ENCODE measurements at places on chromosomes 11 and 22.
A peak's percentile ranks its signal among the peaks of the same experiment; 100 is the strongest.

- no peak for DNase-seq
Measured at GRCh38 chr11:109864151-109864661, 229.0 kb upstream of the ZC3H12C start.

DNA sequence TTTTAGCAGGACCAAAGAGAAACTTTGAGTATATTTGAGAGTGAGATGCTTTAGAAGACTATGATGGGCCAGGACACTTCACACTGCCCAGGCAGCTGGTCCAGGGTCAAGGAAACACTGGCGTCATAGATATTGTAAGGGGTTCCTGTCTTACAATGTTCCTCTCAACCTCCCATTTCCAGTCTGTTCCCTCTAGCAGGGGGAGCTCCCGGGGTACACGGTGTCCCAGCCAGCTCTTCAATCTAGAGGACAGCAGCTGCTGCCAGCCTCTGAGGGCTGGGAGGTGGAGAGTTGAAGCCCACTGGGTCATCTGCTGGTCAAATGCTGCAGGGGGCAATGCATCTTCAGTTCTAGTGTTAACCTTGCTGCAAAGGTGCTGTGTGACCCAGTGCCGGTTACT lies 40.7 kb upstream of the TIMP3 start:
- no peak for DNase-seq

DNA sequence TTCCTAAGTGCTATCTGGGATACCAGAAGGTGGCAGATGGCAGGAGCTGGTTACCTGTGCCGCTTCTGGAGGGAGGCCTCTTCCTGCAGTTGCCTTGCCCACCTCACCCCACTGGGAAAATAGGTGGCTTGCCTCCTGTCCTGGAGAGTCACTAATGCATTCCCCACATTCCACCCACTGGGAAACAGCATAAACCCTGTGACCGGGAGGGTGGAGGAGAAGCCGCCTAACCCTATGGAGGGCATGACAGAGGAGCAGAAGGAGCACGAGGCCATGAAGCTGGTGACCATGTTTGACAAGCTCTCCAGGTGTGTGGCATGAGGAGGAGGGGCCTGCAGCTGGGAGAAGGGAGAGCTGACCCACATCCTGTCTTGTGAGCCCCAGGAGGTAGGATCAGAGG lies 5.6 kb downstream of the RIC8A start:
- no peak for DNase-seq

GRCh38 chr11:74570266-74571061 lies 21.9 kb upstream of the POLD3 start:
- no peak for DNase-seq

DNA sequence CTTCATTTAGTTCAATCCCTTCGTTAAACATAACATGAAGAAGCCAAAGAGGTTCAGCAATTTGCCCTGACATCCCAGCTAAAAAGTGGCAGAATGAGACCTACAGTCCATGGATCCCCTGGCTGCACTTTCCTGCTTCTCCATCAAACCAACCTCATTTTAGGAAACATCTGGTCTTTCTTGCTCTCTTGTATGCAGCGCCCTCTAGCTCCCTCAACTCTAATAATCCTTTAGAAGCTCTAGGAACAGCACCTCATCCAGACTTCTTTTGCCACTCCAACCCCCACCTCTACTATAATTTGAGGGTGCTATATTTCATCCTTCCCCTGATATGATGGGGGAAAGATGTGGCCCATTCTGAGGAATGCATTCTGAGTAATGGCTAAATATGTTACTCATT lies 7.4 kb downstream of the CNTF start:
- no peak for DNase-seq

DNA sequence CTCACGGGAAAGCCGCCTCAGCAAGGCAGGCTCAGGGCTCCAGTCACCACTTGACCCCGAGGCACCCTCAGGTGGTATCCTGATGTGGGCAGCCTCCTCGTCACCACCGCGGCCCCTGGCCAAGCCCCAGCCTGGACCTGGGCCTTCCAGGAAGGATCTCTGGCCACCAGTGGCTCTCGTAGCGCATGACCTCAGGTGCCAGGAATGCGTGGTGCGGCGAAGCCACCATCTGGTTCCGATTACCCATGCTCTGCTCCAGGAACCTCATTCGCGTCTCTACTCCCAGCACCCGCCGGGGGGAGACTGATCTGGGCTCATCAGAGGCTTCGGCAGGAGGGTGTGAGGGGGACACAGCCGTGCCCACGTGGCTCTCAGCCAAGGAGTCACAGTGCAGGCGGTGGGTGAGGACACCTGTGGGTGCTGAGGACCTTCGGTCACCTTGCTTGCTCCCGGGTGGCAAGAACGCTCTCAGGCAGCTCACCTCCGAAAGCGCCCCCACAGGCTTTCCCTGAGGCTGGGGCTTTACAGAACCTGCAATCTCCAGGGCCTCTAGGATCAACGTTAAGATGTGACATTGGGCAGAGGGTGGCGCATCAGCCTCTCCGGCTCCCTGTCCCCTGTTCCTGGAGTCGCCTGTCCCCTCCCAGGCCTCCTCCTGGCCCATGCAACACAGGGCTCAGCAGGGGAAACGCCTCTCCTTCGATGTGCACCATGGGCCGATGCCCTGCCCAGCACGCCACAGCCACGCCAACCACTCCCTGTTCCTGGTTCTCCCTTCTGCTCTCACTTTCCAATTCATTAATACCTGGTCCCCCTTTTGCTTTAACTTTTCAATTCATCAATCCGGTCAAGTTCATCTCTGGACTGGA lies 39.0 kb downstream of the TBX1 start:
- DNase-seq: no peak

- DNase-seq: no peak
Measured at GRCh38 chr22:47395481-47395880, 633.0 kb downstream of the TBC1D22A start.

DNA sequence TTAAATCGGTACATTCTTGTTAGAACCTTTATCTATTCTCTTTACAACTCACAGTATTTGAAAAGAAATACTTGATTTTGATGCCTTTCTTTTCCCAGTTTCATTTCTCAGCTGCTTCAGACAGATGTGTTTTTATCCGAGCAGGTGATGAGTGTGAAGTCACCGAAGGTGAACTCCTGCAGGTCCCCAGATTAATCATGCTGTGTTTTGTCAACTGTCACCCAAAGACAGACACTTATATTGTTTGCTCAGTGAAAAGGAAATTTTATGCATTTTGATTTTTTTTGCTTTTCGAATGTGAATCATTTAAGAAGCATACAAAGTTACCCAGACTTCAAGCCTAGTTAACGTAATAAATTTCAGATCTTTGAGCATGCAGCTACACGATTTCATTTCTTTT lies 7.8 kb upstream of the TMPRSS13 start:
- DNase-seq: no peak

DNA sequence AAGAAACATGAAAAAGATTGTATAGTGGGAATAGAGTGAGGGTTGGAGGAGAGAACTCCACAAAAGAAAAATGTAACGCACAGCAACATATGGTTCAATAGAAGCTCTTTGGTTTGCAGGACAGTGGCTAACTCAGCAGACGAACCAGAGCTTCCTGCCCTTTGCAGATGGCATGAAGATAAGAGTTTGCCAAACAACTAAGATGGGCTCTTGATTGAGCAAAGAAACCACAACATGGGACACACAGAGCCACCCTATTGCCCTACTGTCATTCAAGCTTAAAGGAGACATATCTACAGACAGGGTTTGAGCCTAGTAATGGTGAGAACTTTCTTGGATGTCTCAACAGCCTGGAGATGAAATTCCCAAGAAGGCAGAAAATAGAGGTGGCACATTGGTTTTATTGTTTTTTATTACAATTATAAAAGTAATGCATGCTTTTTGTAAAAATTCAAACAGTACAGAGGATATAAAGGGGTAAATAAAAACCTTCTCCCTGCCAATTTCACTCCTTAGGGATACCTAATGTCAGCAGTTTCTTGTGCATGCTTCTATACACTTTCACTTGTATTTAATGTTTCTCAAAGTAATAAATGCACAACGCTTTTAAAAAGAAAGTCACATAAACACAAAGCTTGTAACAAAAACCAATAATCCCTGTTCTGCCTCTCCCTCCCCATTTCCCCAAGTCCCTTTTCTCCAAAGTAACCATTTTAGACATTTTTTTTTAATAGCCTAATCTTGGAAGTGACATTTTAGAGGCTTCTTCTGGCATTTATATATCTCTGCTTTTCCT lies 63.7 kb downstream of the COPB1 start:
- no peak for DNase-seq

GRCh38 chr11:78798663-78799062 lies 224.0 kb upstream of the NARS2 start:
- peak; percentile 7 for DNase-seq

GRCh38 chr11:11182261-11182660 lies 170.8 kb downstream of the CSNK2A3 start:
- DNase-seq: no peak

- DNase-seq: no peak
Measured at GRCh38 chr11:93984196-93984567, 37.0 kb upstream of the HEPHL1 start.

DNA sequence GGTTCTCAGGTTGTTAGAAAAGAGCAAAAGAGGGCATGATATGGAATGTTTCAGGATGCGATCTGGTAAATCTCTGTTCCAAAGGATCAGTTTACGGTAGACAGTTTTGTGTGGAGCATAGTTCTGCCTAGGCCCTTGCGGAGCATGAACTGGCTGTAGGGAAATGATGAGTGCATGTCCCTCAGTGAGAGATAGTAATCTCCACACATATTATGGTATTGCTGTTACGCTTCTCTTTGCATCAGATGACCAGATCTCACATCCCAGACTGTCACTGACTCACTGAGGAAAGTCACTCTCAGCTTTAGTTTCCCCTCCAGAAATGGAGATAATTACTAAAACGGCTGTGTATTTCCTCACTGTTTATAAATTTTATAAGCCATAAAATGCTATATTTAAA lies 836.0 kb downstream of the JRKL start:
- DNase-seq: no peak

DNA sequence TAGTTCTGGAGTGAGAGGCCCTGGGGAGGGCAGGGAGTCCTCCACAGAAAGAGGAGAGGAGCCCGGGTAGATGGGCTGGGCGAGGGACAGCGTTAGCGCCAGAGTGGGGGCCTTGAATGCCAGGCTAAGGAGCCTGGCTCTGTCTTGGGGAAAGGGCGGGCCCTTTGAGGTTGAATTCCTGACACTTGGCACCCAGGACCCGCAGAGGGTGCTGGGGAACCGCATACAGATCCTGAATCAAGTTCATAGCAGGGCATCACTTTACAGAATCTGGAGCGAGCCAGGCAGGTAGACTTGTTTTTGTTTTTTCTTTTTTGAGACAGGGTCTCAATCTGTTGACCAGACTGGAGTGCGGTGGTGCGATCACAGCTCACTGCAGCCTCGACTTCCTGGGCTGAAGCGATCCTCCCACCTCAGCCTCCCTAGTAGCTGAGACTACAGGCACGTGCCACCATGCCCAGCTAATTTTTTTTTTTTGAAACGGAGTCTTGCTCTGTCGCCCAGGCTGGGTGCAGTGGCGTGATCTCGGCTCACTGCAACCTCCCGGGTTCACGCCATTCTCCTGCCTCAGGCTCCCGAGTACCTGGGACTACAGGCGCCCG lies 6.1 kb downstream of the CARNS1 start:
- DNase-seq: no peak

- DNase-seq: no peak
Measured at GRCh38 chr11:64093233-64094039, 57.7 kb downstream of the FLRT1 start.

GRCh38 chr11:95734009-95734572 lies 55.5 kb downstream of the FAM76B start:
- no peak for DNase-seq

GRCh38 chr11:2382936-2383851 lies 6.1 kb downstream of the CD81 start:
- no peak for DNase-seq

DNA sequence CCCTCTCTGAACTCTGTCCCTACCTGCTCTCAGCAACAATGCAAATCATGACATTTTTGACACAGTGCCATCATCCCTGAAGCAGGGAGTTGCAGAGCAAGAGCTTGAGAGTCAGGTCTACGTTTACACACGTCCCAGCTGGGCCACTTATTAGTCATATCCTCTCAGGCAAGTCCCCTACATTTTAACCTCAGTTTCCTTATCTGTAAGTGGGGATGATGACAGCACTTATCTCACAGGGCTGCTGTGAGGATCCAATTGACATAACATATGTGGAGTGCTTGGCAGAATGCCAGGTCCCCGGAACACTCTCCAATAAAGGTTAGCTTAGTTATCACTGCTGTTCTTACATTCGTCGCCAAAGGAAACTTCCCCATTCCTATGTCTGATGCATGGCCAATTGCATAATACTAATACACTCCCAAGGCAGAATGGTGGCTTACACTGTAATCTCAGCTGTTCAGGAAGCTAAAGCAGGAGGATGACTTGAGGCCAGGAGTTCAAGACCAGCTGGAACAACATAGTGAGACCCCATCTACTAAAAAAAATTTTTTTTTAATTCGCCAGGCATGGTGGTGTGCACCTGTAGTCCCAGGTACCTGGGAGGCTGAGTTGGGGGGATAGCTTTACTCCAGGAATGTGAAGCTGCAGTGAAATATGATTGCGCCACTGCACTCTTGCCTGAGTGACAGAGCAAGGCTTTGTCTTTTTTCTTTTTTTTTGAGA lies 16.6 kb downstream of the ASCC2 start:
- DNase-seq: peak; percentile 10

- DNase-seq: no peak
Measured at GRCh38 chr11:34104680-34105078, 750 bp upstream of the NAT10 start.

DNA sequence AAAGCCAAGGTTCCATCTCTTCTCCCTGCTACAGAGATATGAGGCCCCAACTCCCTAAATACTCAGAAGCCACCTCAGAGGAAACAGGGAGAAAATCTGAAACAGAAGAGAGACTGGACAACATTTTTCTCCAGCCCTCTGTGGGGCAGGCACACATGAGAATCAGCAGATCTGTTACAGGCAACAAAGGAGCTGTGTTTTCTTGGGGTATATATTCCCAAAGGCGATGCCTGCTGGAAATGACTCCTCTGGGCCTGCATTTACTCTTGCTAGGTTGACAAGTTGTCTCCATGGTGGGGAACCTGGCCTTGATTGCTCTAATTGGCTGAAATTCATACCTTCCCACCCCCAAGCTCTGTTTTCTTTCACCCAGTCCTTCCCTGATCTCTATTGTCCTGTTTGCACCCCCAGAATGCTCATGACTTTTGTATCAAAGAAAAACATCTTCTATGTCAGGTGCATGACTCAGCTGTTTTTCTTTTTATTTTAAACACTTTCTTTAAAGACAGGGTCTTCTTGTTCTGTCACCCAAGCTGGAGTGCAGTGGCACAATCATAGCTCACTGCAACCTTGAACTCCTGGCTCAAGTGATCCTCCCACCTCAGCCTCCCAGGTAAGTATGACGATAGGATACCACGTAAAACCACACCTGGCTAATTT lies 23.5 kb upstream of the P2RY6 start:
- DNase-seq: no peak

- DNase-seq: no peak
Measured at GRCh38 chr22:46860562-46860961, 98.1 kb downstream of the TBC1D22A start.
